ENCODE measurements at places on chromosomes 1 and 21.

DNA sequence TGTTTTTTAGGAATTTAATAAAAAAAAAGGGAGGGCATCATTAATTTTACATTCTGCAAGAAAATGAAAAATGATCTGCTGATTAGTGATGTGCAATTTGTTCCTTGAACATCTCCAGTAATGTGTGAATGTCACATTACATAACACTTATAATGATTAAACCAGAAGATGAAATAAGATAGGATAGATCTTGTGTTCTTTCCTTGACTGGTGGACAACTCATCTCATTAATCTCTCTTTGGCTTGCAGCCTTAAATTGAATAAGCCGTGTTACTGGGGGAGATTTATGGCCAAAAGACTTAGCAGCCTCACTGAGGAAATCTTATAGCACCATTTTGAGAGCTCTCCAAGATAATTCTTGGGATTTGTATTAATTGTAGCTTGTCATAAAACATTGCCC, 217.2 kb downstream of the ST6GALNAC3 start:
- DNase-seq, result no peak

GRCh38 chr1:232943679-232944252, 6.6 kb upstream of the NTPCR start:
- peak; percentile 14 for DNase-seq

GRCh38 chr1:234875328-234875952, 253.2 kb downstream of the TOMM20 start:
- no peak for DNase-seq

DNA sequence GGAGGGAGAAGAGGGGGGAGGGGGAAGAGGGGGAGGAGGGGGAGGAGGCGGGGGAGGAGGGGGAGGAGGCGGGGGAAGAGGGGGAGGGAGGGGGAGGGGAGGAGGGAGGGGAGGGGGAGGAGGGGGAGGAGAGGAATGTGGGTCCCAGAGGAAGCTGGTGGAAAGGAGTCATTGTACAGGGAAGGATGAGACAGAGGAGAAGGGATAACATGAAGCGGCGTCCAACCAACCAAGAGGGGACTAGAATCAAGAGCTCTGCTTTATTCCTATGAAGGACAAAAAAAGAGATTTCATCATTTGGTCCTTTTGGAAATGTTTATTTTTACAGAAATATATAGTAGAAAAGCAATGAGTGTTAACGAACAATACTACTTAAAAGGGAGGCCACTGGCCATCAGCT, 24.5 kb downstream of the COA6 start:
- DNase-seq, result no peak

DNA sequence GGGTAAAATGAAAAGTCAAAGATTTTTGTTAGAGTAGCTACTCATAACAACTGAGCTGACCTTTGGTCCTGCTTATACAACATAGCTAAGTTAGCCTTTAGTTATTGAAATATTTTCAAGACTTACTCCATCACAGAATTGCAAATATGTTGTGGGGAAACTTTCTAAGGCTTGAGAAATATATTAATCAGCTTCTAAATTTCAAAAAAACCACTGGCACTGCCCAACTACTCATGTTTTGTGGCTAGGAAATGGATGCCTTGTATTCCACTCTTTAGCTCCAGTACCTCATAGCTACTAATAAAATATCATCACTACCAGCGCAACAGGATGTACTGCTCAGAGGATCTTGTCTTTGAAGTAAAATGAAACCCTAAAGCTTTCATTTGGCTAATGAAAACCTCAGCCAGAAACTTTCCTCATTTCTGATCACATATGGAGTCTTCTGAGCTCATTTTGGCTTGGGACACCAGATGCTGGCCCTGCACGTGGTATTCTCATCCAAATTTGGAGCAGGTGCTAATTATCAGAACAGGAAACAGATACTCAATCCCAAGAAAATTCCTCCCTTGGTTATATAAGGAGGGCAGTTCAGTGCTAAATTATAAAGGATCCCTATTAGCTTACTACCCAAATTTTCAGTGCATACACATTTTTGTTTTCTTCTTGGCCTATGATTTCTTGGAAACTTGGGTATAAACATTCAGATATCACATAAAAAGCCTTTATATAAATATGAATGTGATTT, 690.7 kb downstream of the ADGRL2 start:
- no peak for DNase-seq
